ENCODE measurements at places on chromosomes 1 and 21. TPM values are rescaled to one million over a fixed set of nuclear protein-coding genes. Genes with fewer than 3 reads are reported as not detected.
A peak's percentile ranks its signal among the peaks of the same experiment; 100 is the strongest.

GCSAML gene
- not detected for polyA plus RNA-seq

DNA sequence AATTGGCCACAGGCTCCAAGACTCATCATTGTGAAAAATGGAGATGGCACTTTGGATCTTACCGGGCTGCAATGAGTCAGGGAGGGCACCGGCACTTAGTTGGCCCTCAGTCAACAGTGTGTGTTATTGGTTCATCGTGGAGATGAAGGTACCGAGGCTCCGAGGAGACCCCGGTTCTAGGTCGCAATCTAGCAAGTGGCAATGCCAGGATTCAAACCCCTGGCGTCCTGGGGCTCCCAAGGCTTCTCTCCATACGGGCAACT, 49.0 kb upstream of the ACOT11 start:
- H3K27ac ChIP-seq, result no peak overlapping the region
- H3K36me3 ChIP-seq, result no peaks in the 10 kb centered on the region
- no peak for DNase-seq
- peak overlapping the region; percentile 49 for H3K4me3 ChIP-seq
- no peaks in the 10 kb centered on the region for H3K27me3 ChIP-seq
- H3K4me1 ChIP-seq, result no peaks in the 10 kb centered on the region

- H3K4me3 ChIP-seq, result no peak overlapping the region
- DNase-seq, result no peak
Observed at GRCh38 chr1:33330361-33330890, 9.5 kb upstream of the A3GALT2 start.

- no peak for DNase-seq
- H3K4me3 ChIP-seq, result no peak overlapping the region
- no peaks in the 10 kb centered on the region for H3K36me3 ChIP-seq
- H3K4me1 ChIP-seq, result no peaks in the 10 kb centered on the region
- H3K27ac ChIP-seq, result no peak overlapping the region
Observed at GRCh38 chr1:26221094-26221493, 12.9 kb upstream of the CEP85 start.
